ENCODE measurements at places on chromosomes 13 and 19.
A peak's percentile ranks its signal among the peaks of the same experiment; 100 is the strongest.

GRCh38 chr13:46114613-46115012, 9.8 kb upstream of the CPB2 start:
- no peak for DNase-seq

GRCh38 chr13:74931698-74932433, 550.1 kb downstream of the TBC1D4 start:
- peak; percentile 8 for DNase-seq

GRCh38 chr19:4800591-4801081, 9.1 kb downstream of the FEM1A start:
- DNase-seq: no peak

DNA sequence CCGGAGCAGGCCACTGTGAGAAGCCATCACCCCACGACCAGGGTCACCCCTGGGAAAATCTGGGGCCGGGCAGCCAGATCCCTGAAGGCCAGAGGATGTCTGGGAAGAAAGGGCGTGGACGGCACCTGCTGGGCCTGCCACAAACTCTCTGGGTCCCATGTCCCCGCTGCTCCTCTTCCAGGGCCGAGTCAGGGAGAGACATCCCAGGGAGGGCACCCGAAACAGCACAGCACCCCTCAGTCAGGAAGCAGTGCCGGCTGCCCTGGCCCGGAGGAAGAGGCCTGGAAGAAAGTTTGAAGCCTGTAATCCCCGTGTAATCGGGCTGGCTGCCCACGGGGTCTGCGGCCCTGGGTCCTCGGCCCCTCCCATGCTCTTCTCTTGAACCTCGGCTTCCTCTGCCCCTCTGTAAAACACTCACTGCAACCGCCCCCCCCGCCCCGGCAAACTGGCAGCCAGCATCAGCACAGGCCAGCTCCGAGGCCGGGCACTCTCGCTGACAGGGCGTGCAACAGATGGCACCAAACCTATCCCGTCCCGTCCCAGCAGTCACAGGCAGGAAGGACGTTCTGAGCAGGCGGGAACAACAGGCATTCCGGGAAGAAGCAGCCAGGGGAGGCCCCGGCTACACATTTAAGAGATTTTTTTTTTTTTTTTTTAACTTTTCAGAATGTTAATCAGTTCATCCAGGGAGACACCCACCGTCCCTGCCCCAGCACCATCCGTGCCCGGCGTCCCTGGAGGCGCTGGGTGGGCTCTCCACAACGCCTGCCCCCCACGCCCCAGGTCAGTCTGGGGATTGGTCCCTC, 1.5 kb downstream of the SBNO2 start:
- peak; percentile 78 for DNase-seq

DNA sequence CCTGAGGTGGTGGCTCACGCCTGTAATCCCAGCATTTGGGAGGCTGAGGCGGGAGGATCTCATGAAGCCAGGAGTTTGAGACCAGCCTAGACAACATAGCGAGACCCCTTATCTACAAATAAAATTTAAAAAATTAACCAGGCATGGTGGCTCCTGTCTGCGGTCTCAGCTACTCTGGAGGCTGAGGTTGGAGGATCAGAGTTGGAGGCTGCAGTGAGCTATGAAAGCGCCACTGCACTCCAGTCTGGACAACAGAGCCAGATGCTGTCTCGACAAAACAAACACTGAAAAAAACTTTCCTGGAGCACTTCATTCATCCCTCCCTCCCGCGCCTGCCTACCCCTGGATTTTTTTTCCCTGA, 665 bp upstream of the ATG4D start:
- no peak for DNase-seq

- DNase-seq: peak; percentile 90
Measured at GRCh38 chr19:46076951-46077814, 36.4 kb upstream of the IGFL4 start.

DNA sequence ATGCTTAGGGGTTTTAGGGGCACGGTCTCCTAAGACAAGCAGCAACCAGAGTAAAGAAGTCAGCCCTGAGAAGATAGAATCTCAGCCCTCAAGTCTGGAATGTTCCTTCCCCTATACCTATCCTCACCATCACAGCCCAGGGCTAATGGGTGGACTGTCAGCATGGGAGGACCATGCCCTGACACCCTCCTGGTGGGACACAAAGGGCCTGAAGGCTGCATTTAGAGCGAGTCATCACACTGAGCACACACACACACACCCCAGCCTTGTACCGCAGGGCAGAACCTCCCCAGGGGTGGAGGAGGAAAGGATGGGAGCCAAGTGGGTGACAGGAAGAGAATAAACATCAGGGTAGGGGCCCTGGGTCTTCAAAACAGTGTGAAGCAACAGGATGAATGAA, 174.8 kb upstream of the SERP2 start:
- no peak for DNase-seq

DNA sequence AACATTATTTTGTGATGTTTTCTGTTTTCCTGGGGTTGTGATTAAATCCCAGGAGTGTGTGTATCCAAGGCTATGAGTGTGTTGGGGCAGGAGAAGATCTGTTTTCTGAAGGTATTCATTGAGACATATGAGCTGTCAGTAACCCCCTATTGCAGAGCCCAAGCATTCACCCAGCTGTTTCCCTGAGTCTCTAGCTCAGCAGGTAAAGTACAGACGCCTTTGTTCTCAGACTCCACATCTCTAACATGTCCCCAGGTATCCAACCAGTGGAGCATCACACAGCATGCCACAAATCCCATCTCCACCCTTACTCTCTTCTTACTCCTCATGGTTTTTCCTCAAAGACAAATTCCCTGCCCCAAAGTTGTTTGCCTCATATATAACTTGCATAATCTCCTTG, 213.6 kb downstream of the PCDH20 start:
- no peak for DNase-seq

- peak; percentile 48 for DNase-seq
Measured at GRCh38 chr19:14114854-14115253, 2.7 kb downstream of the PRKACA start.

DNA sequence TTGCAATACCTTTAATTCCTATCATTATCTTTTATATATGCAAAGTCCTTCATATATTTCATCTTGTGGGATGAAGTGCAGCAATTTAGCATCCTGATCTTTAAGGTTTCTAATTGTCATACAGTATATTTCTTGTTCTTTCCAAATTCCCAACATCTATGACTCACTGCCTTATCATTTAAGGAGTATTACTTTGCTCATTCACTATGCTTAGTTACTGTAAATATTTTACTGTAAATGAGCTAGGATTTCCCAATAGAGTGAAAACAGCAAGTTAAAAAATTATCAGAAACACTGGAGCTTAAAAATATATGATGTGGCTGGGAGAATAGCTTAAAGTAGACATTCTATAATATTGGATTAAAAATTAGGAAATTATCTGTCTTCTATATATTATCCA, 69.9 kb downstream of the SLITRK6 start:
- DNase-seq: no peak

GRCh38 chr19:39251846-39252245, 3.2 kb upstream of the IFNL4 start:
- DNase-seq: no peak

GRCh38 chr13:62085337-62086229, 669.9 kb upstream of the PCDH20 start:
- no peak for DNase-seq

- peak; percentile 53 for DNase-seq
Measured at GRCh38 chr13:33799950-33800592, 17.9 kb upstream of the RFC3 start.

DNA sequence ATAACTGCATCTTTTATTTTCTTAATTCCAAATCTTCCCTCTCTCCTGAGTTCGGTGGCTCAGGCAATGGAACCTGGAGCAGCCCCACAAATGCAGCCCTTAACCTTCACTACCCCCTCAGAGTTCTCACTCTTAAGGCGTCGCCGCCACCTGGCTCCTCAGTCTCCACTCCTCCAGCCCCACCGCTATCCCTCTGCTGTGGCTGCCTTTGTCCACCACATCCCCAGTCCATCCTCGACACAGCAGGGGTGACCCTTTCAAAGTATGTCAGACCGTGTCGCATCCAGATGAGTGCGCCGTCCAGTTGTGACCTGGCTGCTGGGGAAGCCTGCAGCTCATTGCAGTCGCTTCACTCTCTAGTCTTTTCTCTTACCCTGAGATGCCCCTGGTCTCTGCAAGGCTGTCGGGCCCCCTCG, 1.0 kb downstream of the SPPL2B start:
- DNase-seq: no peak

- no peak for DNase-seq
Measured at GRCh38 chr19:55432241-55432959, 10.7 kb downstream of the SHISA7 start.

DNA sequence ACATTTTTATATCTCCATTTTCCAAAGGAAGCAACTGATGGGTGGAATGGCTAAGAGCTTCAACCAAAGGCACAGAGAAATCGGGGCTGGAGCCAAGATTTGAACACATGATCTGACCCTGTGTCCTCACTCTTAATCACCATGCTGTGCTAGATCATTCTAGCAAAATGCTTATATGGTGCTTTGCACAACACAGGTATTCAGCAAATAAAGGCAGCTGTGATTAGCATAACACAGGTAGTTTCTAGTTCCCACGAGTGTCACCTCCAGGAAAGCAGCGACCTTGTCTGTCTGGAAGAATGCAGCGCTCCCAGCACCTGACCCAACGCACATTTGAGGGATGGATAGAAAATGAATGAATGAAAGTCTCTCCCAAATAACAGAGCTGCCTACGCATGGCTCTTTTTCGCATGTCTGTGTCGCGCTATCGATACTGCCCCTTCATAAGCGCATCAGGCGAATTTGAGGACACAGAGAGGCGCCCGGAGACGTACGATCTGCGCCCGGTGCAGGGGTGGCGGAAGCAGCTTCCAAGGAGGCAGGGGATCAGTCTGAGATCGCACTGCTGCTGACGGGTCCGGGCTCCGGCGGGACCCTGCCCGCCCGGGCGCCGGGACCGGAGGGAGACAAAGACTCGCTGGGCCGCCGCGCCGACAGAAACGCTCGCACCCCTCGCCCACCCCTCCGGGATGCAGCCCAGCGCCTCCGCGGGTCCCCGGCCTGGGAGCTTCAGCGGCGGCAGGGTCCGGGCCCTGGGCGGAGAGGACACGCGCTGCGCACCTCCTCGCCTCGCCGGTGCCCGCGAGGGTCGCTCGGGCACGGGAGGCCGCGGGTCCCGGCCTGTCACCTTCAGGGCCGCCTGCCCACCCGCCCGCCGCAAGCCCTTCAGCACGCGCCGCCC, 609 bp downstream of the EPS15L1 start:
- peak; percentile 49 for DNase-seq

GRCh38 chr13:38577048-38577447, 109.8 kb upstream of the FREM2 start:
- peak; percentile 5 for DNase-seq

GRCh38 chr13:52353193-52353592, 52.8 kb downstream of the THSD1 start:
- peak; percentile 80 for DNase-seq

DNA sequence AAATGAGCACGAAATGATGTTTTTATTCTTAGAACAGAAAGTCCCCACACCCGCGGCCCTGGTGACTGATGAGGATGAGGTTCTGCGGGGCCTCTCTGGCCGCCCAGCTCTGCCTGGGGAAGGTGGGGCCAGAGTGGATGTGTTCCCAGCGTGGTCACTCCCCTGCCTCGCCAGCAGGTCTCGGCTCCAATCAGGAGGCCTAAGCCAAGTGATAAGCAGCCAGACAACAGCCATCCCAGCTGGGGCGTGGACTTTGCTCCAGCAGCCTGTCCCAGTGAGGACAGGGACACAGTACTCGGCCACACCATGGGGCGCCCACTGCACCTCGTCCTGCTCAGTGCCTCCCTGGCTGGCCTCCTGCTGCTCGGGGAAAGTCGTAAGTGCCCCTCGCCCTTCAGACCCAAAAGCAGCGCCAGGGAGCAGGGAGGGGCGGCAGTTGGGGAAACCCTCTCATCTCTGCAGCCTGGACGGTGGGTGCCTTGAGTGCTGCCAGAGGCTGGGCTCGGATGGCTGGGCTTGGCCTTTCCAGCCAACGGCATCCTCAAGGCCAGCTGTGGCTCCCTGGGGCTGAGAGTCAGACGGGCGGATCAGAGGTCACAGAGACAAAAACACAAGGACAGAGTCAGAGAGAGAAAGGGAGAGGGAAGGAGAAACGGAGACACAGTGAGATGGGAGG, at the start of gene F10:
Gene F10 (plus strand): TSS at position 250 of the 676 bp plus-strand sequence. CDS start 57 bp downstream, at position 307.
- peak; percentile 85 for DNase-seq

Measured in GM03348 (cell line).